Stimulated activated CD4-positive, alpha-beta T cell treated with anti-CD3 and anti-CD28 coated beads, Interleukin-1b, Interleukin-23, amount 100 ng/mL, for 4 hours (primary cell): ENCODE measurements at places on chromosomes 4 and X.

- DNase-seq, result no peak
Measured at GRCh38 chr4:140154572-140154891, 548 bp upstream of the MAML3 start.

- no peak for DNase-seq
Measured at GRCh38 chrX:16664074-16664473, 14.1 kb downstream of the S100G start.

DNA sequence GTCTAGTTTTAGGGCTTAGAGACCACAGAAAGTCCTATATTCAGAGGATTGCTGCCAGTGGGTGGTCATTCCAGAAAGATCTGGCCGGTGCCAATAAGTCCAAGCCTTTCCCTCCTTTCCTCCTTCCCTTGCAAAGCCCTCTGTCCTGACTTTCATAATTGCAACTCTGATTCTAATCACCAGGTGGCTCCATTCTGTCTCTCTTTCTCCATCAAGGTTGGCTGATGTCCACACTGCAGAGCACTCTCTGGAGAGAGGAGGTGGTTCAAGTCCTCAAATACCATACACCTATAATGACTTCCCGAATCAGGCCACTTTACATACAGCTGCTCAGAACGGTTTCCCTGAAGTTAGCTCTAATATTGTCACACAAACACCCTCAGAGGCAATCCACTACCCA lies 22.4 kb upstream of the ARMCX4 start:
- DNase-seq, result no peak

GRCh38 chr4:90124276-90124675 lies 2.9 kb upstream of the CCSER1 start:
- no peak for DNase-seq

GRCh38 chr4:36388710-36389109 lies 107.3 kb downstream of the DTHD1 start:
- DNase-seq, result no peak

DNA sequence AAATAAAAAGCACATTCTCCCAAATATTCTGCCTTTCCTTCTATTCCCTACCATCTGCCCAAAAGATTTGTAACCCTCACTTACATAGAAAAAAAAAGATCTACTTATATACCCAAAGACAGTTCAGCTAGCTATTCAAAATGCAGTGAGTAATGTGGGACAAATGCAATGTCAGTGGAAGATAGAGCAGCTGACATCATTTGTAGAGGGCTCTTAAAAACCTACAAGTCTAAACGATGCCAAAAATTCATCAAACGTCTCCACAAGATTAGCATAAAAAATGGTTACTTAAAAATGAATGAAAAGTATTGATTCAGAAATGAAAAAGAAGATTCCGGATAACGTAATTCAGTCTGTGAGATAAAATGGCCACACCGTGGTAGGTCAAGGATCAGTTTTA lies 96.5 kb downstream of the ASB9 start:
- DNase-seq, result no peak

DNA sequence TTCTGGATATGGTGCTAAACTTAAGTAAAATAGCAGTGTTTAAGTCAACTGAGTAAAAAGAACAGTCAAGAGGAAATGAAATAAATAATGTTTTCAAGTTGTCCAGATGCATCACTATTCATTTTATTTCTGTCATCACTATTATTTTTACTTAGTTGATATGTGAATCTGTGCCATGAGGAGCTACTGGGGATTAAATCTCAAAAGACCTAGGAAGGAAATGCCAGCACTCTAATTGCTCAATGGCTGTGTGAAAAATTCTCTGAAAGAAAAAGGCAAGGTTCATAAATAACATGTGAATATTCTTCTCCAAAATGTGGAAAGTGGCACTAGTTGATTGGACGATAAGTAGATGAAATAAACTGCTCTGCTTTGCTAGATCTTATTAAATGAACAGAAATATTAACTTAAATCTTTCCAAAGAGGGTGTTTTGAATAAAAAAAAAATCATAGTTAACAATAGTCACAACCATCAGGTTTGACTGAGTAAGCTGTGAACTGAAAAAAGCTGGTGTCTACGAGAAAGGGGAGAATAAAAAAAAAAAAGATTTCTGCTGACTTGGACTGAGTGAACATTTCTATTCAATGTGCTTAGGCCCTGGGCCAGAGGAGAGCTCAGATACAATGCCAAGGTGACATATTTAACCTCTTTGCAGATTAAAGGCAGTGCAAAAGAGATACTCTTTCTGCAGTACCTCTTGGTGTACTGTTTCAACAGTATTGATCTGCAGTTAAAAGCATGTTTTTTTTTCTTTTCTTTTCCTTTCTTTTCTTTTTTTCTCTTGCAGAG lies 1.6 kb downstream of the SPARCL1 start:
- no peak for DNase-seq

GRCh38 chrX:42771506-42772335 lies 6.2 kb downstream of the PPP1R2C start:
- DNase-seq, result no peak

DNA sequence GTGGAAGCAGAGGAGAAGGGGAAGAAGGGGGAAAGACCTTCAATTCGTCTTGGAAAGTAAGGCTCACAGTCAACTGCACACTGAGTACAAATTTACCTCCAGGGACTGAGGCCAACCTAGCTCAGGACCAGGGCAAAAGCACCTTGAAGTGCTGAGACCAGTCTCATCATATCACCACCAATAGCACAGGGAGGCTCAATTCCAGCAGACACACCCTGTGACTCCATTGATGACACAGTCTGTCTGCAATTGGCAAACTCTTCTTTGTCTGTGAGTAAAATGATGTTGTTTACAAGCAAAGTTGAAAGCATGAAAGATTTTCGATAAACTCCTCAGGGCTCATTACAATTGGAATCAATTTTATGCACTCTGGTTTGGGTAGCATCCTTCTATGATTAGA lies 32.3 kb downstream of the TRIML1 start:
- DNase-seq, result no peak

GRCh38 chr4:147994076-147994475 lies 262.2 kb downstream of the ARHGAP10 start:
- no peak for DNase-seq

DNA sequence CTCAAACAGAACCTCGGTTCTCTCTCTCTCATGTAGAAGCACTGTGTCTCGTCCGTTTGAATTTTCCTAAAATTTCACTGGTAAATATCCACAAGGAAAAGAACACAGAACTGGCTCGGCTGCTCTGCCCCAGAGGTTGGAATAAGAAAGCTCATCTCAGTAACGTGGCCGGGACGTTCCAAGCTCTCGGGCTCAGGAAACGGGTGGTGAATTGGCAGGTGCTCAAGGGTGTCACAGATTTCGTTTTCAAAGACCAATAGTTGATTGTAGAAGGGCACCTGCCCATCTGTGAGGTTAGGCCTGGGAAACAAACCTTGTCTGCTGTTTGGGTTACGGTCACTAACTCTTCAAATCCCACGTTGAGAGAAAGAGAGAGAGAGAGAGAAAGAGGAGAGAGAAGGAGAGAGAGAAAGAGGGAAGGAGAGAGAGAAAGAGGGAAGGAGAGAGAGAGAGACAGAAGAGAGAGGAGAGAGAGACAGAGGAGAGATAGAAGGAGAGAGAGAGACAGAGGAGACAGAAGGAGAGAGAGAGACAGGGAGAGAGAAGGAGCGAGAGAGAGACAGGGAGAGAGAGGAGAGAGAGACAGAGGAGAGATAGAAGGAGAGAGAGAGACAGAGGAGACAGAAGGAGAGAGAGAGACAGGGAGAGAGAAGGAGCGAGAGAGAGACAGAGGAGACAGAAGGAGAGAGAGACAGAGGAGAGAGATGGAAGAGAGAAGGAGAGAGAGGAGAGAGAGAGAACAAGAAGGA lies 106.6 kb downstream of the CRLF2 start:
- DNase-seq, result no peak

DNA sequence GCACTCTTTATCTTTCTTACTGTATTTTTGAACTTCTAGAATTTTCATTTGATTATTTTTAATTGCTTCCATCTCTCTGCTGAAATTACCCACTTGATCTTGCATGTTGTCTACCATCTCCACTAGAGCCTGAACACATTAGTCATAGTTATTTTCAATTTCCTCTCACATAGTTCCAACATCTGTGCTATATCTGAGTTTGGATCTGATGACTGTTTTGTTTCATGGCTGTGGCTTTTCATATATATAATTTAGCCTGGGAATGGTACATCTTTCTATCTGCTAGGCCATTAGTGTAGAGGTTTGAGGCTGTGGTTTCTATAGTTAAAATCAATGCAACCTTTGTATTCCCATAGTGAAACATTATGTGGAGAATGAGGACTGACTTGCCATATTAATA lies 33.2 kb downstream of the NPY2R start:
- DNase-seq, result no peak

DNA sequence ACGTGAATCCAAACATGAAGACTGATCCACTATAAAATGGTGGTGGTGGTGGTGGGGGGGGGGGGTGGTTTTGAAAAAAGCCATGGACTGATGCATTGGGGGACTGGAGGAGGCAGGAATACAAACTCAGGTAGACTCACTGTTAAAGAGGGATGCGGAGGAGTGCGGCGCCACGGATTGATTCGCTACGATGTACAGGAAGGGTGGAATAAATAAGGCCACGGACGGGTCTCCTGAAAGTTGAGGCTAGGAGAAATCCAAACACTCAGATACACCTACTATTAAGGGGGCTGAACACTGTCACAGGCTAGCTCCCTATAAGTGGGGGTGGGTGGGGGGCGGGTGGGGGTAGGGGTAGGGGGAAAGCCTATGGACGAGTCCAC lies 591 bp downstream of the ELK1 start:
- DNase-seq, result no peak

DNA sequence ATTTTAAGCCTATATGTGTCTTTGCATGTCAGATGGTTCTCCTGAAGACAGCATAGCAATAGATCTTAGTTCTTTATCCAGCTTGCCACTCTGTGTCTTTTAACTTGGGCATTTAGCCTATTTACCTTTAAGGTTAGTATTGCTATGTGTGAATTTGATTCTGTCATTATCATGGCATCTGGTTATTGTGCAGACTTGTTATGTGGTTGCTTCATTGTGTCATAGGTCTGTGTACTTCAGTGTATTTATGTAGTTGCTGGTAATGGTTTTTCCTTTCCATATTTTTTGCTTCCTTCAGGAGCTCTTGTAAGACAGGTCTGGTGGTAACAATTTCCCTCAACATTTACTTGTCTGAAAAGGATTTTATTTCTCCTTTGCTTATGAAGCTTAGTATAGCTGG lies 1443.5 kb downstream of the FAM133A start:
- no peak for DNase-seq

DNA sequence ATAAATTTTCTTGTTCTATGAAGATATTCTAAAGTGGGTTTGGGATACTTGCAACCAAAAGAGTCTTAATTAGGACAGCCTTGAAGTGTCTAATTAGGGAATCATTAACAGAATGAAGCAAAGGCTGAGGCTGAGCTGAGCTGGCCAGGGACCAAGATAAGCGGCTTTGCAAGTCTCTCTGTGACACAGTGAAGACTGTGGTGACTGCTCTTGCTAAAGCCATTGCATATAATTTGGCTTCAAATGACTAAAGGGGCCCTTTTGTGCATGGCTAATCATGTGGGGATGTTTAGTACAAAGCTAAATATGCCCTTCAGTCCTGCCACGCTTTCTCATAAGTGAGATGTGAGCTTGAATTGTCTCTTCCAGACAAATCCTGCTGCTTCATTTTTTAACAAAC lies 31.2 kb upstream of the GYPA start:
- DNase-seq, result no peak

GRCh38 chrX:129006491-129006890 lies 516.8 kb downstream of the SMARCA1 start:
- no peak for DNase-seq

DNA sequence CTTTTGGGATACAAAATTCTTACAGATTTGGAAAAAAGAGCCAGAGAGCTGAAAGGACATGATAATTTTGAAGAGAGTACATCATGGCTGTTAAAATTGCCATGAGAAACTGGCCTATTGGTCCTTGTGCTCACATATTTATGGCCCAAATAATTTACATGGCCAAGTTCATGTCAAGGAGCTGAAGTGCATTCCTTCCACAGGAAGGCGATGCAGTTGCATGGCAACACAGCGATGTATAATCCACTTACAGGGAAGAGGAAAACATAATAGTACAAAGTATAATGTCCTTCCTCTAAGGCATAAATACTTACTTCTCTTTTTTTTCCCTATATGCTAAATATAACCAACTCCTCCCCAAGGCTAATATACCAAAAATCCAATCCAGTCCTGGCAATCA lies 914.5 kb upstream of the AGA start:
- no peak for DNase-seq

GRCh38 chrX:55129361-55129760 lies 40.5 kb downstream of the PAGE2 start:
- DNase-seq, result no peak
